ENCODE measurements at places on chromosomes 1 and 21. TPM values are rescaled to one million over a fixed set of nuclear protein-coding genes. Genes with fewer than 3 reads are reported as not detected.

IL12RB2 gene
- total RNA-seq, result not detected

FBLIM1 gene
- total RNA-seq, result 114 TPM

LCE1C gene
- total RNA-seq, result not detected

ETV3L gene
- total RNA-seq, result not detected

AQP10 gene
- total RNA-seq, result under 0.01 TPM

BRDT gene
- not detected for total RNA-seq

CFHR2 gene
- not detected for total RNA-seq

NASP gene
- 58.4 TPM for total RNA-seq

Data from epithelial cell of alveolus of lung (primary cell).